ENCODE measurements at places on chromosomes 2 and 18.

GRCh38 chr2:72023678-72024390 is 123.8 kb downstream of the CYP26B1 start:
- no peak for DNase-seq

GRCh38 chr2:3207091-3207491 is 170.5 kb downstream of the EIPR1 start:
- DNase-seq, result no peak

DNA sequence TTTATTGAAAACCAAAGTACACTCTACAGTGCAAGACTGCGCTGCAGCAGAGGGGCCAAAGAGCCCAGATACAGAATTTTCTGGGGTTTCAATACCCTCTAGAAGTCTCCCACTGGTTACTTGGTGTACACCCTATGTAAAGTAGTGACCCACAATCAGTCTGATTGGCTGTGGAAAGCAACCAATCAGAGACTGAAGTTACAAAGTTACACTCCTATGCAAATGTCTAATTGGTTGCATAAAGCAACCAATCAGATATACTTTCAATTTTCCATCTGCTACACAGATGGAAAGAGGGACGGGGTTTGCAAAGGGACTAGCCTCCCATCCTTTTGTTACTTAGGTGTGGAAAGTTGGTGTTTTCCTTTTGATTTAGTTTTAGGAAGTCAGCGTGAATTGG is 198.9 kb upstream of the SH3BP4 start:
- no peak for DNase-seq

DNA sequence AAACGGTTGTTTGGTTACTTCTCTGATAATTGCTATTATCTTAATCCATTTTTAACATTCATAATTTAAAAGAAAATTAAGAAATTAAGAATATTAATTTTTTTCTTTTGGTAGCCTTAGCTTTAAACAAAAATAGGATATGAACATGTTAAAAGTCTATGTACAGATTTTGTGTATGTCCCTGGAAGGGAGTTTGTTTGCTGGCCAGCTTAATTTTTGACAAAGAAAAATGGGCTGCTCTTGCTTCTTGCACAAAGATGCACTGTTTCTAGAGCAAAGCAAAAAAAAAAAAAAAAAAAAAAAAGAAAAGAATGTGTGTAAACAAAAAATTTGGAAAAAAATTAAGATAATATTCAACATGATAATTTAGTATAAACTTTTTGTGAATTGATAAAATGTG is 1.3 kb downstream of the RFTN2 start:
- DNase-seq, result no peak

DNA sequence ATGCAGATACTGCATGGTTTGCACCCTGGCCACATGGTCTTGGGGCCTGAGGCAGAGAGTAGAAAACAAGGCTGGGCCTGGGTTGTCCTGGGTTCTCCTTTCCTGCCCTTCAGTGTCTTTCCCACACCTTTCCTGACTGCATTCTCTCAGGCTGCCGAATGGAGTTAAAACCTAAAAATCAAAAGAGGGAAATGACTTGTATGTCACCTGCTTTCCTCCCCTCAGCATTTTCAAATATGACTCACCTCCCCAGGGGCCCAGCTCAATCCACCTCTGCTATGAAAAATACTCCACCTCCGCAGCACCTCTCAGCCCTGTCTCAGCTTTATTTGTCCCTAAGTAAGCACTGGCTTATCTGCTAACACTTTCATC is 457.8 kb upstream of the MEX3C start:
- DNase-seq, result no peak

GRCh38 chr18:49890041-49890440 is 76.7 kb upstream of the ACAA2 start:
- DNase-seq, result no peak

DNA sequence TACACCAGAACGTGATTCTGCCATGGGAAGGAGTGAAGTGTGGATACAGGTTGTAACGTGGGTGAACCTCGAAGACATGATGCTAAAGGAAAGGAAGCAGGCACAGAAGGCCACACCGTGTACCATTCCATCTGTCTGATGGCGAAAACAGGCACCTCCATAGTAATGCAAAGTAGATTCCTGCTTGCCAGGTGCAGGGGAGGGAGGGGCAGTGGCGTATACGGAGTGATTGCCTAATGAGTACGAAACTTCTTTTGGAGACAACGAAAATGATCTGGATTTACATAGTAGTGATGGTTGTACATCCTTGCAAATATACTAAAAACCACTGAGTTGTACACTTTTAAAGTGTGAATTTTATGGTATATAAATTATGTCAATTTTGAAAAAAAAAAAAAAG is 106.7 kb downstream of the GBX2 start:
- DNase-seq, result no peak

DNA sequence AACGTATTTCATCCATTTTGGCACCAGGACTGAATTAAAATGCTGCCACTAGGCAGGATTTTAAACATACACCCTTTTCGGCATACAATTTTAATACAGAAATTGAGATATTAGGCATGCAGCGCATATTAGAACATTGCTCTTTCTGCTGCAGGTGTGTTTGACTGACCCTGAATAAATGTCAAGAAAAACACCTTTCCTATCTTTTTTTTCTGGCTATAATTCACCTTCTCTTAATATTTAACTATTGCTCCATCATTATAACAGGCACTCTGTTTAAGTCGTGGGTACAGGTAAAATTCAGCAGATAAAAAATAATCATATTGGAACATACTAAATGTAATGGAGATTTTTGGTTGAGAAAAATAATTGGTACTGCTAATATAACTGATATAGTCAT is 905.9 kb downstream of the NRXN1 start:
- no peak for DNase-seq

GRCh38 chr2:85597241-85597640 is 1.7 kb downstream of the RNF181 start:
- no peak for DNase-seq

DNA sequence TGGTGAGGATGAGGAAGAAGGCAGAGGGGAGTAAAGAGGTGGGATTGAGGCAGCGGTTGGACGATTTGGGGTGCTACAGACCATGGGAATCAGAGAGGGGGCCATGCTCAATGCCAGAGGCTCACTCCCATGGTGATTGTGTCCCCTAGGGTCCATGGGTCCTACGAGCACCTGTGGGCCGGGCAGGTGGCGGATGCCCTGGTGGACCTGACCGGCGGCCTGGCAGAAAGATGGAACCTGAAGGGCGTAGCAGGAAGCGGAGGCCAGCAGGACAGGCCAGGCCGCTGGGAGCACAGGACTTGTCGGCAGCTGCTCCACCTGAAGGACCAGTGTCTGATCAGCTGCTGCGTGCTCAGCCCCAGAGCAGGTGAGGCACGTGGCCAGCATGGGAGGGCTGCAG is 5.2 kb downstream of the CAPN10 start:
- no peak for DNase-seq

DNA sequence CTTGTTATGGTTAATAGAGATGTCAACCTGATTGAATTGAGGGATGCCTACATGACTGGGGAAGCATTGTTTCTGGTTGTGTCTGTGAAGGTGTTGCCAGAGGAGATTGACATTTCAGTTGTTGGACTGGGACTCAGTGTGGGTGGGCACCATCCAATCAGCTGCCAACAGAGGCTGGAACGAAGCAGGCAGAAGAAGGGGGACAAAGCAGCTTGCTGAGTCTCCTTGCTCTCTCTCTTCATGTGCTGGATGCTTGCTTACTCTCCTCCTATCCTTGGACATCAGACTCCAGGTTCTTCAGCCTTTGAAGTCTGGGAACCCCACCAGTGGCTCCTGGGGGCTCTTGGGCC is 22.2 kb upstream of the SMAD4 start:
- DNase-seq, result no peak

- no peak for DNase-seq
These were observed 17.1 kb upstream of the B3GNT2 start for GRCh38 chr2:62178741-62179271.

DNA sequence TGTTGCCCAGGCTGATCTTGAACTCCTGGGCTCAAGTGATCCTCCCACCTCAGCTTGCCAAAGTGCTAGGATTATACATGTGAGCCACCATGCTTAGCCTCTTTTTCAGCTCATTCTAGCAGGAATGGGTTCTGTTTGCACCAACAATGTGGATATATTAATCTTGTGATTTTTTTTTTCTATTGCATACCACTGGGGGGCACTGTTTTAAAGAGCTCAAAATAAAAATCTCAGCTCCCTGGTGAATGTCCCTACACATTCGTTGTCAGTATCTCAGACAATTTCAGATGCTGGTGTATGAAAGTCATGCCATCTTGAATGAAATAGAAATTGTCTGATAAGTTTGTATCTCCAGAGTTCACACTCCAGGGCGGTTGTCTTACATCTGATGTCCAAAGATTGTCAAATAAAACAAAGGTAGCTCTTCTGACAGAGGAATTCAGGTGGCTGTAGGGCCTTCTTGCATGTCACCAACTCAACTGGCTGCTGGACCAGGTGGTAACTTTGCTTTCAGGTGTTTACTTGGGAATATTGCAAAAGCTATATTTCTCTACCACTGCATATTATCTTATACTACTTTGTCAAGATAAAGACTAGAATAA is 3.1 kb upstream of the MATN3 start:
- DNase-seq, result no peak

GRCh38 chr2:174326161-174327020 is 8.4 kb upstream of the SP9 start:
- peak; percentile 30 for DNase-seq

GRCh38 chr2:149258531-149258930 is 71.9 kb upstream of the LYPD6 start:
- DNase-seq, result no peak

DNA sequence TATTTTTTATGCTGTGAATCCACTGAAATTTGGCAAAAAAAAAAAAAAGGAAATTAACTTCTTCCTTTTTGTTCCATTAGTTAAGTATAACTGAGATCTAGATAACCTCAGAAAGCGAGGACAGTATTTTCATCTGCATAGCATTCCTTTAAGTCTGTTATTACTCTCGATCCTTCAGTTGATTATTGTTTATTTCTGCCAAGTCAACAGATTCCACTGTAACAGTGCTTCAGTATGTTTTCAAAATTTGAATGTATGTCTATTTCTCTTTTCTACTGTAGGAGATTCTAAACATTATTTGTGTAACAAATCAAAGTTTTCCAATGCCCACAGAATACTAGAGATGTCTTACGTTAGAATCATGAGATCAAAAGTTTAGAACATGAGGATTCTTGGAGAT is 133.1 kb upstream of the RGPD4 start:
- no peak for DNase-seq

GRCh38 chr18:30915336-30915988 is 127.1 kb downstream of the DSC3 start:
- no peak for DNase-seq

DNA sequence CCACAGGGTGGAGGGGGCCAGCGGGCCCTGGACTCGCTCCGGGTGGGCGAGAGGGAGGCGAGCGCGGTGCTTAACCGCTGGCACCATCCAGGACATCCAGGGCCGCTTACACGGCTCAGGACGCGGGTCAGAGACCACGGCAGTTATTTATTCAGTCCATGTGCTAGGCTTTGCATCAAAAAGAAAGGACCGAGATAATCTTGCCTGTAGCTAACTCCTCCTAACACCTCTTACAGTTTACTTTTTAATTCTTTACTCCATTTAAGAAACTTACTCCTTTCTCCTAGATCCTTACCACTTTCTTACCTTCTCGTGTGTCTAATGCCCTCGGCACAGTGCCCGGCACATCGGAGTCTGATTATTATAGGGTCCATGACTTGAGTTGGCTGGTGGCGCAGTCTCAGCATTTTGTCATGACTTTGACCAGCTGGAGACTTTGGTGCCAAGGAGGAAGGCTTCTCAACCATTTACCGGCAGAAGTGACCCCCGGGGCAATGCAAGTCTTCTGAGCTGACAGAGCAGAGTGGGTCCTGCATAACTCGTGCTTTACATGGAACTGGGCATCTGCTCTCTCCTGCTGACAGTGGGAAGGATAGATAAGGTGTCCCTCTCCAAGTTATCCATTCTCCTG is 503 bp downstream of the ANXA4 start:
- DNase-seq, result no peak

GRCh38 chr2:161796192-161796591 is 172.0 kb downstream of the SLC4A10 start:
- no peak for DNase-seq

DNA sequence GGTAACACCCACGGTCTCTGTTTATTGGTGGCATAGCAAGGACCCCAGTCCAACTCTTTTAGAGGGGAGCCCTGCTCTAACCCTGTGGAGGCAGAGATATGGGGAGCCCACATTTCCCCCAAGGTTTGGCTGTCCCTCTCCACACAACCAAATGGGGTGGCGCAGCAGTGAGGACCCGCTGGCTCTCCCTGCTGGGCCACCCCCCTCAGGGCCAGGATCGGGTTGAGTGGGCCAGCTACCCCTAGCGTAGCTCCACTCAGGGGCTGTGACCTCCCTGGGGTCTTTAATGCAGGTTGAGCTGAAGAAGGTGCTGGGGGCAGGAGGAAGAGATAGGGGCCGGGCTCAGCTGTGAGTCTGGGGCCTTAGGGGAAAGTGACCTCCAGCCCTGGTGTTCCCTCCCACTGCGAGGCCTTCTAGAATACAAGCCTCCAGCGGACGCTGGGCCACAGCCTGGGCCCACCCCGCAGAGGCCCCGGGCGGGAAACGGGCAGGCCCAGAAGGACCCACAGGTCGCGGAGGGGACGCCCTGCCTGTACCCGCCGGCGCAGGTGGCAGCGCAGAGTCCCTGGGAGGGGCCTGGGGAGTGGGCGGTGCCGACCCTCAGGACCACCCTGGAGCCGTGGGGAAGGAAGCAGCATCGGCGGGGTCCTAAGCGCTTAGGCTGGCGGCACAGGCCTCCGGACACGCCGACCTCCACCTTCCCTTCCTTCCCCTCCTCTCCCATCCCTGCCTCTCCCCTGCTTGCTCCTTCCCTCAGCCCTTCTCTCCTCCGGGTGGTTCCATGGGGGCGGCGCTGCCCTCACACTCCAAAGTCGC is 9.6 kb downstream of the CROCC2 start:
- no peak for DNase-seq

DNA sequence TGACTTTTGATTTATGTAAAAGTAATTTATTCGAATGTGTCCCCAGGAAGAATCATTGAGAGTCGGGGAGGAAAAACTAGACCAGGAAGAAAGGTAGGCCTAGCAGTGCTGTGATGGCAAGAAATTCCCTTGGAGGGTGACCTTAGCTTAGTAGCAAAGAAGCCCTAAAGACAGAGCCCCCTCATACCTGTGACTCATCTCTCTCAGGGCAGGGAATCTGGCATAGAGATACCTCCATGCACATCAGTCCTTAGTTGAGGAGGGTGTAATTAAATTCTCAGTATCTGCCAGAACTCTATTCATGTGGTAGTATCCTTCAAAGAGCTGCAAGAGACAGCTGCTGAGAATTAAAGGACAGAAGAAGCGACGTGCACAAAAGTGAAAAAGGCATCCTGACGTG is 360.3 kb downstream of the FBXO15 start:
- DNase-seq, result no peak

DNA sequence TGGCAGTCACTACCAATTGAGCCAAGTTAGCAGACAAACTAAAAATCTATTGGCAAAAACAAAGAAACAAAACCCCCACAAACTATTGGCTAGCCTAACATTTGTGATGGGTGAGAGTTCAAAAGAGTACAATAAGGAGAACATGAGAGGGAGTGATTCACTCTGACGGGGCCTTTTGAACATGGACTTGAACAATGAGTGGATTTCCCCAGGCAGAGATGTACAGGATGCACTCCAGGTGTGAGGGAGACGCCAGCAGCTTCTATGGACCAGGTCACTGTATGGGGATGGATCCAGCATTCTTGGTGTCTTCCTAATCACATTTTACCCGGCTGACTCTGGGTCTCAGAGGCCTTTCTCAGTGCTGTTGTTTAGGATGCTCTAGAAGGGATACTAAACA is 167.5 kb upstream of the SMAD2 start:
- DNase-seq, result no peak

GRCh38 chr18:24629921-24630320 is 169.5 kb downstream of the HRH4 start:
- no peak for DNase-seq

All from activated CD4-positive, alpha-beta T cell treated with anti-CD3 and anti-CD28 coated beads, Interleukin-2, amount 50 U/mL, for 48 hours (primary cell).